Left cardiac atrium (tissue), 4 donors: ENCODE measurements at places on chromosomes 12 and 14.

GRCh38 chr12:101909646-101910045 lies 32.3 kb downstream of the DRAM1 start:
- no peak for DNase-seq

DNA sequence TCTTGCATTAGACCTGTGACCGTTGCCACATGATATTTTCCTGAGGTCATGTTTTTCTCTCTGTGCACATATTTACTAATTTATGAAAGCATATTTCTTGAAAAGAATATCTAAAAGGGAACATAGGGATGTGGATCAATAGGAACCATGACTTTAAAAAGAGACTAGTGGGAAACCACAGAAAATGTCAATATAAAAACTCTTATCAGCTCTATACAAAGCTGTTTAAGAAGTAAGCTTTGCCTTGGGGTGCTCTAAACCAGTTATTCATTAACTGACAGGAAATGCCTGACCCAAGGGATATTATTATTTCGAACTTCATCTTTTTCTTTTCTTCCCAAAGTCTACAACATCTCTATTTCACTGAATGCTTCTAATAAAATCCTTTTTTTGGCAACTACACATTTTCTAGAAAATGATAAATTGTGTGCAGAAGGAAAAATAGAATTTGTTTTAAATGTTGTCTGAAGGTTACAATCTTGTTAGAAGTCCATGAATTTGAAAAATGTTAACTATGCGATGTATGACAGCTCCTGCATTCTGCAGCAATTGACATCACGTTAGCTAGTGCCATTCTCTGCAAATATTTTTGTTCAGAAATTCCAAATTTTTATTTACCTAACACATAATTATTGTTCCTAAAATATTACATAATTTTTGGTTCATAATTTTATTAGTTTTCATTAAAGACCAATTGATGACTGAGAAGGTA lies 345.0 kb downstream of the SLC16A7 start:
- DNase-seq: no peak

DNA sequence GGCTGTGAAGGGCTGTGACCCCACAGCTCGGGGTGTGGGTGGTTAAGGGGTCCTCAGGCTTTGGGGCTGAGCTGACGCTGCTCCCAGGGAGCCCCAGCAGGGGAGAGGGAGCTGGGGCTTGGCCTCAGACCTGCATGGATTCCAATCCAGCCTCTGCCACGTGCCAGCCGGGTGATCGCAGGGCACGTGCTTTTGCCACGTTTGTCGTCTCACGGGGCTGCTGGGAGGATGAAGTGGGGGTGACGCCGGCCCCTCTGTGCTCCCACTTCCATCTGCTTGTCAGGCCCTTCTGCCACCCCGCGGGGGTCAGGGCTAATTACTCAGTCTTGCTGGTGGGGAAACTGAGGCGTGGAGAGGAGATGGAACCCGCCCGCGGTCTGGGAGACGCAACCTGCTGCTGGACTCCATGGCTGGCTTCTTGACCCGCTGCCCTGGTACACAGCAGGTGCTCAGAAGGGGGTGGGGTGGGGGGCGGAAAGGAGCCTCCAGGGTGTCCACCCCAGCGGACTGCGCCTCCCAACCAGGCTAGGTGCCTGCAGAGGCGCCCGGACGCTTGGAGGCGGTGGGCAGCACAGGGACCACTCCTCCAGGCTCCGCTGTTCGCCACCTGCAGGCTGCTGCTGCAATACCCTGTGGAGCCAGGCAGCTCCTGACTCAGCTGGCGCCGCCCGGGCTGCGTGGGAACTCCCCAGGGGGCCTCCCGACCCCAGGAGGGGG lies 36.4 kb upstream of the PRIMA1 start:
- DNase-seq: no peak

GRCh38 chr12:124525455-124525854 lies 42.0 kb downstream of the NCOR2 start:
- DNase-seq: no peak

DNA sequence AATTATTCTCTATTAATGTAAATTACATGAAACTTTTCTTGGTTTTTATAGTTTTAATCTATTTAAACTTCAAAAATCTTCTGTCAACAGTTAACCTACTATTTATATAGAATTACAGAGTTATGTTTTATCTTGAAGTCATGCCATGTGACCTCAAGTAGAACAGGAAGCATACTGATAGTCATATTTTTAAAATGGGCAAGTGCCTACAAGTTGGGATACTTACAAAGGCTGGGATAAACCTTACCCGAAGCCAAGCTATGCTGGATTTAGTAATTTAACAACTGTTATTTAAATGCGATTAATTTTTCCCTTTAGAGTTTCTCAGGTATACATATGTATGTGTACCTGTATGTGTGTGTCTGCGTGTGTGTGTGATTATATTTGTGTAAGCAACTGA lies 266.9 kb downstream of the RASSF9 start:
- DNase-seq: no peak

GRCh38 chr14:104820669-104821228 lies 19.8 kb downstream of the ZBTB42 start:
- DNase-seq: peak; percentile 63

DNA sequence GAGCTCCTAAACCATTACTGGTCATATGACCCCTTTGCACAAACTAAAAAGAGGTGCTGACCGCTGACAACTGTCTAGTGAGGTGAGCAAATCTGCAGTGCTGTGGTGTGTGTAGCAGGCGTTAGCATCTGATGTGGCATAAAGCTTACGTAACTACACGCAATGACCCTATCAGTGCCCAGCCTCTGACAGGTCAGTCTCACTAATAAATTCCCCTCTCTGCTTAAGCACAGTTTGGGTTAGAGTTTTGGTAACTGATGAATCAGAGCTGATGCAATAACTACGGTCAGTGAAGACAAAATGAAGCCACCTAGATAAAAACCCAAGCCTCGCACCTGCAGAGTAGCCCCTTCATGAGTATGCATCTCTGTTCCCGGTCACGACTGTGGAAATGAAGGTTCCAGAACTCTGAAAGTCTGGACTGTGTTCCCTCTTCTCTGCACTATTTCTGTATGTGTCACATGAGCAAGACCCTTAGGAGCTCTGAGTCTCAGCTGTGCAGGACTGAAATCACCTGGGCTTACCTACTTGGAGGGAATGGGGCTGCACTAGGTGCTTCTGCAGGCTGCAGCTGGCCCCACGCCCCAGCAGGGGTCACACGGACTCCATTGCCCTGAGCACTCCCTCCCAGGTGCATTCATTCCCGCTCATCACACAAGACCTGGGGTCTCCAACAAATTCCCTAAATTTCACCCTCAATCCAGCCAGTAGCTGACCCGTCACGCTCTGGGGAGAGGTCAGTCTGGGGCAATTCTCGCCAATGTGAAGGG lies 54.4 kb downstream of the RIMBP2 start:
- no peak for DNase-seq

GRCh38 chr12:90974286-90974685 lies 19.3 kb upstream of the CCER1 start:
- no peak for DNase-seq

- DNase-seq: no peak
Observed at GRCh38 chr12:21599143-21599999, 5.3 kb downstream of the GYS2 start.

DNA sequence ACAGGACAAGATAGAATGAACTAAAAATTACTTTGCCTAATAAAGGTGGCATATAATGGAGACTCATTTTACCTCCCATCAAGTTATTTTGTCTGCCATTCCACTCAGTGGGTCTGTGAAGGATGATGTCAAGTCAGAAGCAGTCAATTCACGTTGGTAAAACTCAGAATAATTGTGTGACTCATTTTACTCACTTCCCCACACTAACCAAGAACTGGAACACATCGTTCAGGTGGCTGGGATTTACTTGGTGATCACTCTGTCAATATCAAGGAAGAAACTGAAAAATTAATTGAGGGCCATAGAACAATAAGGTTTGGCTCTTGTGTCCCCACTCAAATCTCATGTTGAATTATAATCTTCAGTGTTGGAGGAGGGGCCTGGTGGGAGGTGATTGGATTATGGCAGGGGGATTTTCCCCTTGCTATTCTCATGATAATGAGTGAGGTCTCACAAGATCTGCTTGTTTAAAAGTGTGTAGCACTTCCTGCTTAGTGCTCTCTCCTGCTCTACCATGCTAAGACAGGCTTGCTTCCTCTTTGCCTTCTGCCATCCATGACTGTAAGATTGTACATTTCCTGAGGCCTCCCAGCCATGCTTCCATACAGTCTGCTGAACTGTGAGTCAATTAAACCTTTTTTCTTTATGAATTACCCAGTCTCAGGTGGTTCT lies 35.7 kb upstream of the GTF2A1 start:
- no peak for DNase-seq

DNA sequence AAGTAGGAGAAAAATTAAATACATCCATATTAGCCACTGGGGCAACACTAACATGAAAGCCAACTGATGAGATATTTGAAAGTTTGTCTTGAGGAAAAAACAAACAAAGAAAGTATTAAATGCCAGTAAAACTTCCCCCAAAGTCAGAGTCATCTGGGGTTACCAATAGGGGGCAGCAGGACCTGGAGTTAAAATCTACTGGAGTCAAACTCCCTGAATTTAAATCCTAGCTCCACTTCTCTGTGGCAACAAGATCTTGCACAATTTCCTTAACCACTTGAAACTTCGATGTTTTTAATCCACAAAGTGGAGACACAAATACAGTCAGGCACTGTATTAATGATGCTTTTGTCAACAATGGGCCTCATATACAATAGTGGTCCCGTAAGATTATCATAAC lies 14.4 kb downstream of the PLEKHG7 start:
- no peak for DNase-seq

DNA sequence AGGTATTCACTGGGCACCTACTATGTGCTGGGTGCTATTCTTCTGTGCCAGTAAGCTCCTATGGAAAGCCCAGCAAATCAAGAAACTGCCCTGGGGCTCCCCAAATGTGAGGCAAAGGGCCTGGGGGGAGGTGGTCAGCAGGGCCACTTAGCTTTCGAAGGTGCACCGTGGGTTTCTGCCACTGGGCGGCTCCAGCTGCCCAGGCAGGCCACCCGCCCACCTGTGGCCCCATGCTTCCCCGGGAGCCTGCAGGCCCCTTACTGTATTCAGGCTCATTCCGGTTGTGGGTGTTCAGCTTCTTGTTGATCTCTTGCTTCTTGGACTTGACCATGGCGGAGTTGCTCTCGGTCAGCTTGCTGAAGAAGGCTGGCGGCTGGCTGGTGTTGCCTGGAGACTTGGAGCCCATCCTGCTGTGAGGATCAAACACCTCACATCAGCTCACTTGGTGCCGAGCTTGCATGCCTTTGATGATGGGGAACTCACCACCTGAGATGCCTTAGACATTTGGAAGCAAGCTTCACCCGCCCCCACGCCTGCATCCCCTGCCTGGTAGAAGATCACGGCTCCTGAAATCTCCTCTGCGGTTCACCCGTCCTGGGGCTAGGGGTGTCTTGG lies 37.3 kb downstream of the RFLNA start:
- no peak for DNase-seq

GRCh38 chr12:95674631-95675030 lies 115.9 kb downstream of the NTN4 start:
- no peak for DNase-seq

- no peak for DNase-seq
Observed at GRCh38 chr14:93094121-93094918, 21.4 kb downstream of the ITPK1 start.

- no peak for DNase-seq
Observed at GRCh38 chr12:694734-695503, 31.7 kb upstream of the NINJ2 start.

DNA sequence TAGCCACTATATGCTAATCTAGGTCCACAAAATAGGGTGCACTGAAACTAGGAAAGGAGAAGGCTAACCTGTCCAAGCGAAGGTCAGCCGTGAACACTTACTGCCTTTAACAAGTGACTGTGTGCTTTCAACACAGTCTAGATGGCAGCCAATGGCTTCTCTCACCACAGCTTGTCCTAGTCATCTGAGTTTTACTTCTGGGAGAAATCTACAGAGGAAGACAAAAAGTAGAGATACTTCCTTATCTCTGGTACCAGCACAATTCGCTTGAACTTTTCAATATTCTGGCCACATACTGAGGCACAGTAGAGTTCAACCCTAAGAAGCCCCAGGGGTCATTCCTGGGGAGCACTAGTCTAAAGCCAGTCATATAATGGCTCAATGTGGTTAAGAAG lies 176.9 kb downstream of the BTG1 start:
- no peak for DNase-seq

DNA sequence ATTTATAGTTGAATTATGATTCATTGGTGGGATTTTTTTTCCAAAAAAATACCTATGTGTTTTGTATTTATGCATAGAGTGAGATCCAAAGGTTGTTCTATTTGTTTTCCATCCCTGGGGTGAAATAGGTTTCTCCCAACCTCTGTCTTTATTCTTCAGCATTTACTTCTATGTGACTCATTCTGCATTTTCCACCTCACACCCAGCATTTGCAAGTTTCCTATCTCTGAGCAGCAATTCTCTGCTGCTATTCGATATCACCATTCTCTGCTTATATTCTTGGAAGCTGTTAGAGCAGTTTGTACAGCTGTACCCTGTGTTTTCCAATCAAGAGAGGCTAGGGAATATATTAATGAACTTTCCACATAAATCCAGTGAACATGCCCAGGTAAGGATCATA lies 538.9 kb downstream of the SNAPC1 start:
- no peak for DNase-seq

DNA sequence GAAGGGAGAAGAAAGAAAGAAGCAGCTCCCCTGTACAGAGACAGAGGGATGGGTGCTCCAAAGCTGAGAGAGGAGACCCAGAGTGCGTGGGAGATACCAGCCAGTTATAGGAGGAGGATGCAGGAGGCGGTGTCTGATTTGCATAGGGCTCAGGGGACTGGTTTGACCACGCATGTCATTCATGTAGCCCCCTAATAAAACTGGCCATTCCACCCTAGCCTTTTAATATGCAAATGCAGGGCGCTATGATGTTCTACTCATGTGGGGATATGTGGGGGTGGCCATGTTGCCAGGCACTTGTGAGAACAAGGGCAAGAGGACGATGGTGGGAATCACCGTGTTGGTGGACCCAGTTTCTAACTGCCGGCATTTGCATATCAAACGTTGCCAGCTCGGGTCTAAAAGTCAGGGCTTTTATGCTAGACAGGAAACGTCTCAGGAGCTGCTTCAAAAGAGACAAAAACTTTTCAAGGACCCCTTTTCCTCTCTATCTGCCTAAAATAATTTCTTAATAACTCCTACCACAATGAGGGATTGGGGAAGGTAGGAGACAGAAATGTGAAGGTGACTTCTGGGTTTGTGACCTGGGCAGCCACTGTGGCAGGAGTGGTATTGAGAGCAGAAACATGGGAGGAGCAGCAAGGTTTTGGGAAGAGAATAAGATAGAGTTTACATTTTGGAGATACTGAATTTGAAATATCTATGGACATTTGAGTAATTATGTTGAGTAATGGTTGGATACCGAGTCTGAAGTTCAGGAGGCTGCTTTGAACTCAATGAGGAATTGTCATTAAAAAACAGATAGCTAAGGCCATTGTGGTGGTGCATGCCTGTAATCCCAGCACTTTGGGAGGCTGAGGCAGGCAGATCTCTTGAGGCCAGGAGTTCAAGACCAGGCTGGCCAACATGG lies 2.2 kb upstream of the ATXN3 start:
- no peak for DNase-seq
